ENCODE measurements at places on chromosomes 3 and 15. TPM values are rescaled to one million over a fixed set of nuclear protein-coding genes. Genes with fewer than 3 reads are reported as not detected.
A peak's percentile ranks its signal among the peaks of the same experiment; 100 is the strongest.

The B3GALNT1 gene
- total RNA-seq, result 3.4 TPM

DNA sequence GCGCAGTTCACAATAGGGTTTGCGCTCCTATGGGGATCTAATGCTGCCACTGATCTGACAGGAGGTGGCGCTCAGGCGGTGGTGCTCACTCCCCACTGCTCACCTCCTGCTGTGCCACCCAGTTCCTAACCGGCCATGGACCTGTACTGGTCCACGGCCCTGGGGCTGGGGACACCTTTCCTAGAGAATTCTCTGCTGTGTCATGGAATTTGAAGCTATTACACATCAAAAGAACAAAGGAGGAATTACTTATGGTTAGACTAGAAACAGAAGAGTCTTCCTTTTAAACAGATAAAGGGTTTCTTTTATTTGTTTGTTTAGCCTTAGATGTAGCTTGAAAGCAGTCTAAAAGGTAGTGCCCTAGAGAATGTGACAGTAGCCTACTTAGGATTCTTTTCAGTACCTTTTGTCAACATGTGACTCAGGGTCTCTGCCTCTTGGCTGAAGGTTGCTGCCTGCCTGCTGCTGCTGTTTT, 50.3 kb downstream of the PAK2 start:
- peaks cover 35% of the 10 kb centered on the region for H3K36me3 ChIP-seq
- peaks cover 55% of the 10 kb centered on the region for H3K4me1 ChIP-seq
- H3K4me3 ChIP-seq, result no peak overlapping the region
- peaks cover 3% of the 10 kb centered on the region for H3K27me3 ChIP-seq

DNA sequence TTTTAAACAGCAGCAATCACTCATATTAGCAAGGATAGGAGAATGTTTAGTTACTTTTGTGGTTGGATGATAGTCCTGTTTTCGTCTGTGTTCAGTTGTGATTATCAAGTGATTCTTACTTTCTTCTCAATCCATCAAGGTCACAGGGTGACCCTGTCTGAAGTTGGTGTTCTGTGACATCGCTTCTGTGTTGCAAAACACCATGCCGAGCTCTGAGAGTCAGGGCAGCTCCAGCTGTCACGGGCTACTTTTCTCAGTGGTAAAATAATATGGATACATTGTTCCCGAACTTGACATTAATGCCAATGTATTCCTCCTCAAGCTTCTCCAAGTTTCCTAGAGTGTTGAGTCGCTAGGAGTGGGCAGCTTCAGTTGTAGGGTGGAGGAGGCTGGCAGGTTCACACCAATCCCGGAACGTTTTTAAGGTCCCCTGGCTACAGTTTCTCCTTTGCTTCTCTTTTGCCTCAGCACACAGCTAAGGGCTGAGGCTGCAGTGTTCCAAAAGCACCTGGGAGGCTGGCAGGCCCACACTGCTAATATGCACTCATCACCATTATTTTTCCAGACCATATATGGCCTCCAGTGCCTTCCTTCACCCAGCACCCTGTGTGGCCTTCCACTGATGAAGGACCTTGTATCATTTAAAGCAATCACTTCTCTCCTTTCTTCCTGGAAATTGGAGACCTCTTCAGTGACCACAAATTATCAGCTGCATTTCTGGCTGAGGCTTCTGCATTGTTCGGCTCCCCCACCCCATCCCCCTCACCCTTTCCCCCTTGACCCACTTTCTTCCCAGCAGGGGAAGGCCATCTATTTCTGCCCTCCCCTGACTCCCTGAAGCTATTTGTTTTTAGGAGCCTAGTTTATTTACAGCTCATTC, 25.8 kb downstream of the COLQ start:
- H3K27ac ChIP-seq, result no peak overlapping the region
- no peak overlapping the region for H3K4me3 ChIP-seq
- no peak for DNase-seq
- no peaks in the 10 kb centered on the region for H3K36me3 ChIP-seq
- peaks cover 5% of the 10 kb centered on the region for H3K4me1 ChIP-seq

DNA sequence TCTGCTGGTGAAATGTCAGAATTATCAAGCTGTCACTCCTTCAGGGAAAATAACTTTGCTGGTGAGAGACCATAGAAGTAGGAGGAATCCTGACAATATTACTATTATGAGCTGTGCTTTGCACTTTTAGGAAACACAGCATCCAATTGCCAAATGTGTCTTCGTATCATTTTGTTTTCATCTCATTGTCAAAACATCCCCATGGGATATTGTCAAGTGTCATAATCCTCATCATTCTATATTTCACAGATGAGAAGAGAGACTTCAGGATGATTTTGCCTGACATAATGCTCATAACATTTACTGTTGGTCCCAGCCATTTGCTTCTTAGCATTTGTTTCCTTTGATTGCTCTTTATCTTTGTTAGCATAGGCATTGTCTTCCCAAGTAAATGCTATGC, 120.5 kb upstream of the NUDT16 start:
- no peaks in the 10 kb centered on the region for H3K36me3 ChIP-seq
- no peak for DNase-seq
- H3K4me3 ChIP-seq, result no peak overlapping the region
- no peak overlapping the region for H3K27ac ChIP-seq
- no peaks in the 10 kb centered on the region for H3K4me1 ChIP-seq
- no peaks in the 10 kb centered on the region for H3K27me3 ChIP-seq

The RPUSD2 gene
- total RNA-seq, result 10.4 TPM

DNA sequence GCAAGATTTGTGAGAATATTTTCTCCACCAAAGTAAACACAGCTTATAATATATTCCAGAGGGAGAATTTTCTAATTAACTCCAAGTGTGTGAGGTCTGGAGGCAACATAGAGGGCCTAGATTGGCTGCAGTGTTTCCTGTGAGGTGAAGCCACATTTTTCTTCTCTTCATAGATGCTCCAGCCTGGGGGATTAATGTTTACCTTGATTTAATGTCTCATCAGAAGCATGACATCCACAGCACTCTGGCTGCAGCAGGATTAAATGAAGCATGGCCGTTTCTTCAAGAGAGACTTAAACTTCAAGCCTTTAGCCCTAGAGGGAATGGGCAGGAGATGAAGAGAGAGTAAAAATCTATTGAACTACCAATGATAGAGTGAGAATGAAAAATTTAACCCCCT, 137.9 kb upstream of the ZBTB20 start:
- peaks cover 5% of the 10 kb centered on the region for H3K4me1 ChIP-seq
- H3K4me3 ChIP-seq, result no peak overlapping the region
- no peaks in the 10 kb centered on the region for H3K36me3 ChIP-seq
- no peaks in the 10 kb centered on the region for H3K27me3 ChIP-seq

DNA sequence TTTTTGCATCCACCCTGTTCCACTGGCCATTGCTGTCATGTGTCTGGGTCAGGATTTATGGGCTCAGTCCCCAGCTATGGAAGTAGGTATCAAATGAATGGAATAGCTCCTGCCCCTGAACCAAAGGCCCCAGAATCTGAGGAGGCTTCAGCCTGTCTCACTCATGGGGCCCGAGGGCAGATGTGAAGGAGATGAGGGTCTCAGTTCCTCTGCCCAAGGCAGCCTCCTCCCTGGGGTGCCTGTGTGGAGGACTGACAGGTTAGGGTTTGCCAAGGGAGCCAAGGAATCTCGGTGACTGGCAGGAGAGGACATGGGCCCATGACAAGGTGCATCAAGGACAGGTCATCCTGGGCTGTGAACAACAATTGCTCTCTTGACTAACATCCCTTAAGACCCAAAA, 70.4 kb downstream of the CPN2 start:
- no peaks in the 10 kb centered on the region for H3K36me3 ChIP-seq
- peaks cover 44% of the 10 kb centered on the region for H3K27me3 ChIP-seq
- DNase-seq, result no peak

The KBTBD13 gene
- total RNA-seq, result not detected

The FANCI gene
- 50.8 TPM for total RNA-seq

- no peak overlapping the region for H3K4me3 ChIP-seq
- H3K27me3 ChIP-seq, result peaks cover 7% of the 10 kb centered on the region
- H3K36me3 ChIP-seq, result no peaks in the 10 kb centered on the region
These were observed 192.9 kb upstream of the CCDC54 start for GRCh38 chr3:107184375-107184774.

The CSPG4 gene
- 103 TPM for total RNA-seq

GRCh38 chr15:31605467-31605931, 278.9 kb downstream of the KLF13 start:
- peak overlapping the region; percentile 78 for H3K27ac ChIP-seq
- peaks cover 8% of the 10 kb centered on the region for H3K36me3 ChIP-seq
- peaks cover 2% of the 10 kb centered on the region for H3K27me3 ChIP-seq
- peaks cover 56% of the 10 kb centered on the region for H3K4me1 ChIP-seq

GRCh38 chr3:124793054-124793739, 62.9 kb downstream of the UMPS start:
- H3K27me3 ChIP-seq, result no peaks in the 10 kb centered on the region
- H3K27ac ChIP-seq, result peak overlapping the region; percentile 99
- DNase-seq, result peak; percentile 17
- H3K4me3 ChIP-seq, result peak overlapping the region; percentile 48

DNA sequence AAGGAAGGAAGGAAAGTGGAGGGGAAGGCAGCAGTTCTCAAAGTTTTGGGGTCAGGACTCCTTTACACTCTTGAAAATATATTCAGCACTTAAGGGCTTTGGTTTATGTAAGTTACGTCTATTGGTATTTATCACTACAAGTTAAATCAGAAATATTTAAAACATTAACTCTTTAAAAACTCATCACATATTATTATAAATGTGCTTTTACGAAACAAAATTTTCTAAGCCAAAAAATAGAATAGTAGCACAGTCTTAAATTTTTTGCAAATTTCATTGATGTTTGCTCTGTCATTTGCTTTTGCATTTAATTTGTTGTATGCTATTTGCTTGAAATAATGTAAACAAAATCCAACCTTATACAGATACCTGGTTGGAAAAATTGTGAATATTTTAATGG, 7.5 kb downstream of the UBE2Q2 start:
- peaks cover 15% of the 10 kb centered on the region for H3K36me3 ChIP-seq
- no peak overlapping the region for H3K27ac ChIP-seq
- peaks cover 45% of the 10 kb centered on the region for H3K4me1 ChIP-seq
- H3K4me3 ChIP-seq, result no peak overlapping the region
- no peak for DNase-seq

DNA sequence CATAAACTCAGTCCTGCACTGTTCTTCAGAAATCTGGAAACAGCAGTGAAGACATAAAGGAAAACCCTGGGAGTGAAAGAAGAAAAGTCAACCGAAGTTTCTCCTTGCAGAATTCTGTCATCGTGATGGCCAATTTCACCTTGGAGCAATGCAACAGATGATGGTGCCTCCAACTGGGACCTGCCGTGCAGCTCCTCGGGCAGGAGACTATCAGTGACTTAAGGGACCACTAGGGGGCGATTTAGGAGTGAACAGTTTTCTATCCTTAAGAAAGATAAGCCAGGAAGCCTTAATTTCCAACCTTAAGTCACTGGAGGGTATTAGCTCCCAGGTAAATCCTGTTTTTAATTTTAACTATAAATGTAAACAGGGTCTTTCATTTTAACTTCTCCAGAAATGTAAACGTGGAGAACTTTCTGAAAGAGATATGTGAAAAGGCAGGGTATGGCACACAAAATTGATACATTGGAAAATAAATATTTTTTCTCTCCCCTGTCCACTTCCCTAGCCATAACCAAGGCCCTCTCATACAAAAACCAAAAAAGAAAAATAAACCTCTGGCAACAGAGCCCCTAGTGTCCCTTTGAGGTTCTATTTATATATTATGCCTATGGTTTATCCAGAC, 116.3 kb downstream of the PDZRN3 start:
- H3K27me3 ChIP-seq, result no peaks in the 10 kb centered on the region
- no peaks in the 10 kb centered on the region for H3K36me3 ChIP-seq
- DNase-seq, result peak; percentile 62
- peaks cover 55% of the 10 kb centered on the region for H3K4me1 ChIP-seq

GRCh38 chr15:80931191-80931590, 58.4 kb downstream of the MESD start:
- H3K27me3 ChIP-seq, result peaks cover 15% of the 10 kb centered on the region
- DNase-seq, result no peak
- no peak overlapping the region for H3K27ac ChIP-seq
- H3K4me3 ChIP-seq, result no peak overlapping the region
- peaks cover 48% of the 10 kb centered on the region for H3K4me1 ChIP-seq

DNA sequence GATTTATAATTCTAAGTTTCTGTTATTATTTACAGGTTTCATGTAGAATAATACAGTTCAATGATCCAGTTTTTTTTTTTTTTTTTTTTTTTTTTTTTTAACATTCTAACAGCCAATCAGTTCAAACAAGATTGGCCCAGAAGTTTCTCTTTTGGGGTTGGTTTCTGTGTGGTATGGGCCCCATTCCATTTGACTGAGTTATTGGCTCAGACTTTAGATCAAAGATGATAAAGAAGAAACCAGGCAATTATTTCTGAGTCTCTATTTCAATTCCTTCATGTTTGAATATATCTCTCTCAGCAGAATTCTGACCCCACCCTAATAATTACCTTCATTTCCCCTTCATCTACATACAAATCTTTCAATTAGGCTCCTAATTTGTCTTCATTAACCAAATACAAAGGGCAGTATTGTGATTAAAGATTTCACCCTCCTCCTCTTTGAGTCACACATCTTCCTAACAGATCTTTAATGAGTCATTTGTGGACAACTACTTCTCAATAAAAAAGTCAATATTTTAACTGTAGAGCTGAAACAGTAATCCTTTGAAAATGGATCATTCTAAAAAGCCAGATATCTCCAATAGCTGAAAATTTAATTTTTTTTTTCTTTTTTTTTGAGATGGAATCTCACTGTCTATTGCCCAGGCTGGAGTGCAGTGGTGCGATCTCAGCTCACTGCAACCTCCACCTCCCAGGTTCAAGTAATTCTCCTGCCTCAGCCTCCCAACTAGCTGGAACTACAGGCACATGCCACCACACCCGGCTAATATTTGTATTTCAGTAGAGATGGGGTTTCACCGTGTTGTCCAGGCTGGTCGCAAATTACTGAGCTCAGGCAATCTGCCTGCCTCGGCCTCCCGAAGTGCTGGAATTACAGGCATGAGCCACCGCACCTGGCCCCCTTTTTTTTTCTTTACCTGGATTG, 878.8 kb downstream of the NAALADL2 start:
- peak overlapping the region; percentile 78 for H3K27ac ChIP-seq
- peaks cover 60% of the 10 kb centered on the region for H3K4me1 ChIP-seq

The DUT gene
- 115 TPM for total RNA-seq

DNA sequence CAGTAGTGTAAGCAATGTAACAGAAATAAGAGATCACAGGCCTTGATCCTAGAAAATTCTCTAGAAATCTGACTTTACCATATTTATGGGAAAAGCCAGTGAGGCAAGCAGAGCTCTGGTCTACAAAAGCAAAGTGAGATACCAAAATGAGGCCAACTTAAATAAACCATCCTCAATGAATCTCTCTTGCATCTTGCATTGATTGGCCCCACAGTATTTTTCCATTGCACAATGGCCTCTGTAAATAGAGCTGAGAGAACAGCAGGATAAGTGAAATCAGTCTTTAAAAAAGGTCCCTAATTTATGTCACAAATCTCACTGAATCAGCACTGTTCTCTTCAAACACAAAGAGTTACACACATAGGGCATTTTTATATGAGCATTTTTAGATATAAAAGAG, 8.9 kb downstream of the CFAP20DC start:
- DNase-seq, result no peak
- no peaks in the 10 kb centered on the region for H3K4me1 ChIP-seq
- no peak overlapping the region for H3K4me3 ChIP-seq
- no peak overlapping the region for H3K27ac ChIP-seq

GRCh38 chr15:70643106-70643782, 120.1 kb downstream of the UACA start:
- peaks cover 8% of the 10 kb centered on the region for H3K36me3 ChIP-seq
- DNase-seq, result no peak
- peak overlapping the region; percentile 64 for H3K27ac ChIP-seq

Measured in HFFc6 (cell line).